ENCODE measurements at places on chromosomes 12 and 14.

DNA sequence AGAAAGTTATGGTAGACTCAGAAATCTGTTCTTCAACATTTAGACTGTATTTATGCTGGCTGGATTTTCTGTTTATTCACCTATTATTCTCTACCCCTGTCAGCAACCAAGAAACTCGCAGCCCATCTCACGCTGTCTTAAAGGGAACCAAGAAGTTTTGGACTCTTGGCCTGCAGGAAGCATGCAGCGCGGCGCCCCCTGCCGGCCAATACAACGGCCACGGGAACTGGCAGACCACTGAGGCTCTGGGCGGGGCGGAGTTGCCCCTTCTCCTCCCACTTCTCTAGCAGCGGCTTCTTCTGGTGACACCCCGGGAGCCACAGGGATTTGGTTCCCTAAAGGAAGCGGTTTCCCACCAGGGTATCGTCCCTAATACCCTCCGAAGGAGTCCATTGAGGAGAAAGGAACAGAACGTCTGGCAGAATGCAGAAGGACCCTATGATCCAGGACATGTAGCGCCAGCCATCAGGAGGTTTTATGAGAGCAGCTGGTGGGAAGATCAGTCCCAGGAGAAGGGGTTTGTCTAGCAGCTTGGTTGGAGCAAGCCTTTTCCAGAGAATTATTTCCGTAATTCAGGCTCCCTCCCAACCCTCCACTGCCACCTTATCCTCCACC lies 21.0 kb upstream of the RNASE2 start:
- H3K27me3 ChIP-seq: peaks cover 10% of the 10 kb centered on the region
- no peak overlapping the region for H3K4me3 ChIP-seq
- no peak overlapping the region for H3K27ac ChIP-seq
- no peaks in the 10 kb centered on the region for H3K36me3 ChIP-seq
- DNase-seq: no peak

- no peaks in the 10 kb centered on the region for H3K4me1 ChIP-seq
- no peaks in the 10 kb centered on the region for H3K36me3 ChIP-seq
- H3K27ac ChIP-seq: no peak overlapping the region
- no peak overlapping the region for H3K4me3 ChIP-seq
- no peaks in the 10 kb centered on the region for H3K27me3 ChIP-seq
These were observed 6.8 kb upstream of the SPTLC2 start for GRCh38 chr14:77623201-77623600.

- no peaks in the 10 kb centered on the region for H3K4me1 ChIP-seq
- no peaks in the 10 kb centered on the region for H3K36me3 ChIP-seq
- no peaks in the 10 kb centered on the region for H3K27me3 ChIP-seq
- H3K4me3 ChIP-seq: no peak overlapping the region
- DNase-seq: no peak
- no peak overlapping the region for H3K27ac ChIP-seq
These were observed 256.6 kb upstream of the PPFIA2 start for GRCh38 chr12:82015623-82016347.

DNA sequence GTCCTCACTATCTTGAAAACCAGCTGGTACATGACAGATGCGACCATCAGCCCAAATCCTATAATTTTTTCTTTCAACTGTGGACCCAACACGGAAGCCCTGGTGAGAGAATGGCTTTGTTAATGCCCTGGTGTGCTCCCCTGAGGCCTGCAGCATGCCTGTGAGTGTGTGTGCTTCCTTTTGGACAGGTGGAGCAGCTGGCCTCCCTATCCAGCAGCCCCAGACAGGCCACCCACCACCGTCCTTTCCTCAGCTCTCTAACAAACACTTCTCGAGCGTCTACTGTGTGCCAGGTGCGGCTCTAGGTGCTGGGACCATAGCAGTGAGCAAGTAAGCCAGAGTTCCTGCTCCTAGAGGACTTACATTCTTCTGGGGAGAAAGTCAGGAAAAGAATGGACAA lies 78.9 kb upstream of the GZMB start:
- DNase-seq: no peak
- no peaks in the 10 kb centered on the region for H3K36me3 ChIP-seq
- H3K27me3 ChIP-seq: peaks cover 10% of the 10 kb centered on the region
- no peaks in the 10 kb centered on the region for H3K4me1 ChIP-seq
- no peak overlapping the region for H3K4me3 ChIP-seq

DNA sequence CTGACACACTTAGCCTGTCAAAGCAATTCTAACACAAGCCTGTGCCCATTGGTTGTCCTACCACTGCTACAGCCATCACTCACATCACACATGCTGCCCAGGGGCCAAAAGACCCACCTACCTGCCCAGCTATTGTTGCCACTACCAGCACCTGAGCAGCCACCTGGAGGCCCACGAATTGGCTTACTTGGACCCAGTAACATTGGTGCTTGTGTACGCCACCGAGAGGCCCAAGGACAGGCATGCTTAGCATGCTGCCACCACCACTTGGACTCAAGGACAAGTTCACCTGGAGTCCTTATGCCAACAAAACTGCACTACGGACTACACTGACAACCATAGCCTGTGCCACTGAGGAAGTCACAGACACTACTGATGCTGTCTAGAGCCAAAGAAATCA lies 221.1 kb downstream of the SLC38A4 start:
- no peaks in the 10 kb centered on the region for H3K36me3 ChIP-seq
- H3K27me3 ChIP-seq: no peaks in the 10 kb centered on the region
- no peak overlapping the region for H3K4me3 ChIP-seq
- no peak overlapping the region for H3K27ac ChIP-seq

DNA sequence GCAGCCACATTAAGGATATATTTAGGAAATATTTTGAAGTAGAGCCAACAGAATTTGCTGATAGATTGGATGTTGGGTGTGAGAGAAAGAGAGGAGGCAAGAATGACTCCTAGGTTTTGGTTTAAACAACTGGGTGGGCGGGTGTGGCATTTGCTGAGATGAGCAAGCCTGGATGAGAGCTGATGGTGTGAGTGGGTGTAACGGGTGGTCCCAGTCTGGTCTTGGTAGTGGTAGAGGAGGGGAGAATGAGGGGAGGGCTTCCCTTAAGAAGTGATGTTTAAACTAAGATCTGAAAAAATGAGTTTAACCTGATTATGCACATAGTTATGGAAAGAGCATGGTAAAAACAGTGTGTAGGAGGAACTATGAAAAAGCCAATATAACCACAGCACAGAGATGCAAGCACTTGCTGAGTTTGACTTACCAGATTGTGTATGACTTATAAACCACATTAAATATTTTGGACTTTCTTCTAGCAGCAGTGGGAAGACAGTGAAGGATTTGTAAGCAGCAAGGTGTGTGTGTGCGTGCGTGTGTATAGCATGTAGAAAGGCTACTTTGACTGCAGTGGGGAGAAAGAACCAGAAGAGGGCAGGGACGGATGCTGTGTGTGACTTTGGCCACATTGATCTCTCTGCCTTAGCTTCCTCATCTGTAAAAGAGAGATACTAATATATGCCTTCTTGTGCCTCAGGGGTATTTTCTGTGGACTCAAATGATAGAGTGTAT lies 139.7 kb downstream of the PRIMA1 start:
- H3K27me3 ChIP-seq: peaks cover 5% of the 10 kb centered on the region
- DNase-seq: no peak
- no peak overlapping the region for H3K4me3 ChIP-seq
- H3K36me3 ChIP-seq: no peaks in the 10 kb centered on the region

- no peak for DNase-seq
- no peaks in the 10 kb centered on the region for H3K36me3 ChIP-seq
- H3K27me3 ChIP-seq: no peaks in the 10 kb centered on the region
- H3K27ac ChIP-seq: no peak overlapping the region
- no peak overlapping the region for H3K4me3 ChIP-seq
These were observed 255.2 kb downstream of the SYT1 start for GRCh38 chr12:79119796-79120195.

All from DND-41 (cell line).